ENCODE measurements at places on chromosomes 7 and 10.

GRCh38 chr7:77413861-77414424 lies 2.2 kb downstream of the GSAP start:
- no peak for DNase-seq

DNA sequence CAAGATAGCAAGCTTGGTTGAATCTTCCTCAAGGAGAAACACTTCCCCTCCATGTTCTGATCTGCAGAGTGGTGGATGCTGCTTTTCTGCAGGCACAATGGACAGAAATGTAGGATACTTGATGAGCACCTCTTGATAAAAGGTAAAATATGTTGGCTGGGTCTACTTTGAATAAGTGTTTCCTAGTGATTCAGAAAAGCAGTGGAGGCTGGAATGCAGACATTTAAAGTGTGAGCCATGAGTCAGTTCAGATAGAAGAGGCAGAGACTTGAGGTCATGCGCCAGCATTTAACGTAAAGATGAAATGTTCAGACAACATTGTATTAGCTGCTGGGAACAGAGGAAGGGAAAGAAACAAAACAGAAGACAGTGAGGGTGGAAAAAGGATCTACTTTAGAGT lies 403.1 kb downstream of the ADRA2A start:
- DNase-seq, result no peak

DNA sequence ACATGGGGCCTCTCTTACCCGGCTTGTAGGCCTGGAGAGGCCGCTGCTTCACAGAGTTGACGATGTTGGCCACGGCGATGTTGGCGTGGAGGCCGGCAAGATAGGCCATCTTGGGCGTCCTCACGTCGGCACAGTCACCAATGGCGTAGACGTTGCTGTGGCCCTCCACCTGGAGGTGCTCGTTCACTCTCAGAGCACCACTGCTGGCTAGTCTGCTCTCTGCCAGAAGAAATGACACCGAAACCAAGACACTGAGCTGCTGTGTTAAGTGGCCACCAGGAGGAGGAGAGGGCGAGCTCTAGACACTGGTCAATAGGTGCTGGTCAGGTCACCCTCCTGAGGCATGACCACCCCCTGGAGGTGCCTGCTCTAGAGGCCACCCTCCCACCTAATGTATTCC lies 17.7 kb downstream of the AIFM2 start:
- no peak for DNase-seq

DNA sequence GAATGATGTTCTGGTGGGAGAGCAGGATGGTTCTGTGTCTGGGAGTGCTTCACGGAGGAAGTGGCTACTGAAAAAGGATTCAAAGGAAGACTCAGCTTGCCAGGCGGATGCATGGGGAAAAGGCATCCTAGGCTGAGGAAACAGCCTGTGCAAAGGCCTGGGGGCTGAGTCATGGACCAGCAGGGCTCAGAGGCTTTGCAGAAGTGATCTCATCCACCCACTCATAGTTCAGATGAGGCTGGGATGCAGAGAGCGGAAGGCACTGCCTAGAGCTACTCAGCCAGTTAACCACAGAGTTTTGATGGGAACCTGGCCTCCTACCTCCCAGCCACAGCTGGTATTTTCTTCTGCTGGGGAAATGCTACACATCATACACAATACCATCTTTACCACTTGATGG lies 15.8 kb upstream of the ADAMTS14 start:
- no peak for DNase-seq

GRCh38 chr10:693506-693905 lies 4.0 kb upstream of the DIP2C start:
- no peak for DNase-seq

DNA sequence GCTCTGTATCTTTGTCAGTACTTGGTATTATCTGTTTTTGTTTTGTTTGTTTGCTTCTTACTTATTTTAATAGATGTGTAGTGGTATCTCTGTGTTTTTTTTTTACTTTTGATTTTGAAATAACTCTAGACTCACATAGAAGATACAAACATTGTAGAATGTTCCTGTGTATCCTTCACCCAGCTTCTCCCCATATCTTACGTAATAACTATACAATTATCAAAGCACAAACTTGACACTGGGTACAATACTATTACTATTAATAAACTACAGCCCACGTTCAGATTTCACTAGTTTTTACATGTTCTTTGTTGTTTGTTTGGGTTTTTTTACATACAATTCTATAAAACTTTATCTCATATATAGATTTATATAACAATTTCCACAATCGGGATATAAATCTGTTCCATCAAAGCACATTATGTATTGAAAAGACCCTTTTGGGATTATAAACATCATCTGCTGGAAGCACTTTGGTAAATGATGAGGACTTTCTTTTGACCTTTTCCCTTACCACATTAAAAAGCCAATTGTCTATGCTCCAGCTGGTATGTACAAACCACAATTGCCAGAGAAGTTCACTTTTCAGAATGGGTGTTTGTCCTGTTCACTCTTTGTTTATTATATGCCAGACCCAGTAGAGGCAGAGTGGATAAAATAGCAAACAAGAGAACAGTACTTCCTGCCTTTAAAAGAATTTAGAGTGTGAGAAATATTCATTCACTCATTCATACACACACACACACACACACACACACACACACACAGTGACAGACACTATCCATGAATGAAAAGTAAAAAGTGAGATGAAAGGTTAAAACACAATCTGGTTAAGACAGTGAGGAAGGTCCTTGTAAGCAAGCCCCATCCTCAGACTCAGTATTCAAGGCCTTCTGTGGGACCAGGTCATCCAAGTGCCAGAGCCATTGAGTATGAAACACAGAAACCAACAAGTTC lies 113.0 kb downstream of the SGMS1 start:
- no peak for DNase-seq

DNA sequence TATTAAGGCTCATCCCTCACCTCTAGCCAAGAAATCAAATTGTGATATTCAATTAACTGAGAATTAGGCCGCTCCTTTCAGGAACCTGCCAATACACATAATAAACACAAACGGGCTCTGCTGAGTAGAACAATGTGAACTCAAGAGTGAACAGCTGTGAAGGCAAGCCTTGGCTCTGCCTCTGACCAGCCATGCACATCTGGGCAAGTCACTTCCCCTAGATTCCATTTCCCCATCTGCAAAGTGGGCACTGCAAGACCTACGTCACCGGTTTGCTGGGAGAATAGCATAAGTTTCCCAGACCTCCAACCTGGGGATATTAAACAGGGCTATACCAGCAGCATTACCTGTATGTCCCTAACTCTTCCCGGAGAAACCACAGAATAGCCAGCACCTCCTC lies 355.2 kb downstream of the TNS3 start:
- DNase-seq, result no peak

DNA sequence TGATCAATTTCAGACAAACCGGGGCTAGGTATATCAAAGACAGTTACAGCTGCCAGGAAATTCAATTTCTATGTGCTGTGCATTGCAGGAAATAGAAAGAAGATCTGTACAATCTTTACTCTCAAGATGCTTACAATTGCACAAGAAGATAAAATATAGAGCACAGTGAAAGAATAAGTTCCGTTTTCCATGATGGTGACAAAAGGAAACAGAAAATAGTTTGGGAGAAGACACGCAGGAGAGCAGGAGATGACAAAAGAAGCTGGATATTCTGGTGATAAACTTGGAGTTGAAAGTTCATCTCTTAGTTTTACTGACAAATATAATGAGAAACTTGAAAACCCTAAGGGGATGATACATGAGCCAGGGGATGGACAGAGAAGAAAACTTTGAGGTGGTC lies 646.0 kb downstream of the PARD3 start:
- DNase-seq, result no peak

- DNase-seq, result no peak
Measured at GRCh38 chr10:97063983-97064837, 121.5 kb downstream of the SLIT1 start.

- no peak for DNase-seq
Measured at GRCh38 chr10:75042292-75042974, 69.0 kb upstream of the SAMD8 start.

GRCh38 chr7:25031007-25031406 lies 51.0 kb upstream of the OSBPL3 start:
- no peak for DNase-seq

DNA sequence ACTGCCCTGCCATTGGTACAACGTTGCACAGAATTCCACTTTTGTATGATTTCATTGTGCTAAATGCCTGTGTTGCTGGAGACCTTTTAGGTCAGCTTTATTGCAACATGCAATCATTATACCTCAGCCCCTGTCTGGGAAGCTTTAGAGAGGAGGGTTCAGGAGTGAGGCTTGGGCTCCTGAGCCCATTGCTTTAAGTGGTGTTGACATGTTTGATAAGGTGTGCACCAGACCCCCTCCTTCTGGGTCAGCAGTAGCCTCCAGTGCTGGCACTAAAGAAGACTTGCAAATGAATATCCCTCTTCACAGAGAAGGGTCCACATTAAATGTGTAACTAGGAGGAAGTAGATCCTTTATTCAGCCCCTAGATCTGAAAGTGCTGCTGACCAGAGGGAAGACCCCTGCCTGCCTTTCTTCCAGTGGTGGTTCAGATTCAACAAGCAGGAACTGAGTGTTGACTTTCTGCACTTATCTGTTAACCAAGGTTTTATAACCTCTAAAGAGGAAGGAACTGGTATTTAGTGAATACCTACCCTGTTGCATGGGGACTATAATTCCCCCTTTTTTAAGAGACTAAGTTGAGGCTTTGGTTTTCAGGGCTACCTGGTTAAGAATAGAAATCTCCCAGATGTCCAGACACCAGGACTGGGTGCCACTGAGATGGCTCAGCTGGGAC lies 369.4 kb upstream of the IGFBP3 start:
- DNase-seq, result no peak

GRCh38 chr10:119541459-119542356 lies 811 bp downstream of the RGS10 start:
- DNase-seq, result no peak

GRCh38 chr7:80781561-80781979 lies 137.3 kb downstream of the SEMA3C start:
- DNase-seq, result peak; percentile 21

DNA sequence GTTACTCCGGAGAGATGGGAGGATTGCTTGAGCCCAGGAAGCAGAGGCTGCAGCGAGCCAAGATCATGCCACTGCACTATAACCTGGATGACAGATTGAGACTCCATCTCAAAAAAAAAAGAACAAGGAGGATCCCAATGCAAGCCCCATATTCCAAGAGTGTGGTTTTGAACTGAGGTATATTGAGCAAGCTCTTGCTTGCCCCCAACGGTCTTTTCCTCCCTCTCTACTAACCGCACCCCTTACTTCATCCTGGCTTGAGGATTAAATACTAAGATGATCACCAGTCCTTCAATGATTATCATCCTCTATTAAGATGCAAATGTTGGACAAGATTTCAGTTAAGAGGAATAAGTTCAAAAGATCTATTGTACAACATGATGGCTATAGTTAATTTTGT lies 12.5 kb upstream of the SRGN start:
- DNase-seq, result no peak

DNA sequence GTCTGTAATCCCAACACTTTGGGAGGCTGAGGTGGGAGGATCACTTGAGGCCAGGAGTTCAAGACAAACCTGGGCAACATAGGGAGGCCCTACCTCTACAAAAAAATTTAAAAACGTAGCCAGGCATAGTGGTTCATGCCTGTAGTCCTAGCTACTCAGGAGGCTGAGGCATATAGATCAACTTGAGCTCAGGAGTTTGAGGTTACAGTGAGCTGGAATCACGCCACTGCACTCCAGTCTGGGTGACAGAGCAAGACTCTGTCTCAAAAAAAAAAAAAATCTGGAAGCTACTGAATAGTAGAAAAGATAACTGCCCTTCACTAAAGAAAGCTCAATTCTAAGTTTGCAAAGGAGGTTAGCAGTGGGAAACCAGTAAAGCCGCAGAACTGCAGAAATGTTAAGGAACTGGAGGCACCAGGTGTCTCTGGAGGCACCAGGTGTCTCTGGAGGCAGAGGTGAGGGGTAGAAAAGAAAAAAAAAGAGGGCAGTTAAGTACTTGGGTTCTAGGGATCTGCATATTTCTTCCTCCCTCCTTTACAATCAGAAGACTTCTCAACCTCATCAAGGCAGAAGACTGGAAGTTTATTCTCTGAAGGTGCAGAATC lies 56.5 kb downstream of the RNLS start:
- no peak for DNase-seq

DNA sequence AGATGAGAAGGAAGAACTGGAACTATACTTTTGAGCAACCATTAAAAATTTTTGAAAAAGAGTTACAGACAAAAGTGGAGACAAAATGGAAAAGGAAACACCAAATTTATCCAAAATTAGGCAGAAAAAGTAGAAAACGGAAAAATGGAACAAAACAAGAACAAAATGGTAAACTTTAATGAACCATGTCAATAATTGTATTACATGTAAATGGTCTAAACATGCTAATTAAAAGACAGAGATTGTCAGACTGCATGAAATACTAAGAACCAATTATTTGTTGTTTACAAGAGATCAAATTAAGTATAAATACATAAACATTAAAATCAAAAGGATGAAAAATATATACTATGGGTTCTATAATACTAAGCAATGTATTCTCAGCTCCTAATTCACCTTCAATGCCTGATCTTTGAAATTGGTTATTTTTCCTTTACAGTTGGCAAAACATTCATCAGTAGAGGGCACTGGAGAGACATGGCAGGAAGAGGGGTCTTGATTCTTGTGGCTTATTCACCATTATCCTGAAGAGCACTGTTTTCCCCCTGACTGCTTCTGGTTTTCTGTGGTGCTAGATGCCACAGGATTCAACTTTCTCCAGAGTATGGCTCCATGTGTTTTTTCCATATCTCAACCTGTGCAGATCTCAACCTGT lies 124.9 kb downstream of the ELFN1 start:
- DNase-seq, result no peak

- no peak for DNase-seq
Measured at GRCh38 chr7:151940048-151940811, 16.0 kb upstream of the GALNTL5 start.

- peak; percentile 12 for DNase-seq
Measured at GRCh38 chr7:74056096-74056915, 27.3 kb upstream of the LIMK1 start.

DNA sequence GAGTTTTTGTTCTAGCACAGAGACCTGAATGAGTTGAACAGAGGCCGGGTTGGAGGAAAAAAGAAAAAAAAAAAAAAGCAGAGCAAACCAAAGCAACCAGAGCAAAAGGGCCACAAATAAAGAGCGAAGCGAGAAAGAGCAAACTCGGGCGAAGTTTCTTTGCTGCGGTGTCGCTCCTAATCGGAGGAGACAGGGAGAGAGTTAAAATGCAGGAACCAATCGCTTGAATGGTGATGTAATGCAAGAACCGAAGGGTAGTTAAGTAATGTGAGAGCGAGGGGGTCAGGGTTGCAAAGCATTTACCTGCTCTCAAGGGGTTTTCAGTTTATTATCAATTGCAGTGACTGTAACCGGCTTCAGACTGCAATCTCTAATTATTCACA lies 271.7 kb downstream of the TRIL start:
- DNase-seq, result peak; percentile 68

- DNase-seq, result no peak
Measured at GRCh38 chr10:62082729-62083411, 181.4 kb downstream of the ARID5B start.

DNA sequence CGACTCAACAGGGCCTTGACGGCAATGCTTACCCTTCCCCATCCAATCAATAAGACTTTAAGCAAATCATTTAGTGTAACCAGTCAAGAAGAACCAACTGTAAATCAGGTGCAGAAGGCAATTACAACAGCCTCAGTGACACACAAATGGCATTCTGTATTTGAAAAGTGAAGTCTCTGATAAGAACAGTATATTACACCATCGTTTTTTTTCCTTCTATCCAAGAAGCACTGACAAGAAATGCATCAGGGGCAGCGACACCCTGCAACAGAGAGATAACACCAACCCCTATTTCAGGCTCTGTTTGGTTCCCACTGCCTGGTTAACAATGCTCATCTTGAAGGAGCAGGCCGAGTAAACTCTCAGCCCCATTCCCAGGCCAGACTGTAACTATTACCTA lies 204.0 kb upstream of the AOAH start:
- DNase-seq, result no peak

- DNase-seq, result no peak
Measured at GRCh38 chr10:96390460-96390864, 31.7 kb upstream of the OPALIN start.

Data from iPS-NIHi11 (cell line).